Ecto neural progenitor cell (in vitro differentiated cells): ENCODE measurements at places on chromosomes 3 and 15.

GRCh38 chr3:16203031-16203430 lies 28.6 kb downstream of the GALNT15 start:
- no peak for DNase-seq

DNA sequence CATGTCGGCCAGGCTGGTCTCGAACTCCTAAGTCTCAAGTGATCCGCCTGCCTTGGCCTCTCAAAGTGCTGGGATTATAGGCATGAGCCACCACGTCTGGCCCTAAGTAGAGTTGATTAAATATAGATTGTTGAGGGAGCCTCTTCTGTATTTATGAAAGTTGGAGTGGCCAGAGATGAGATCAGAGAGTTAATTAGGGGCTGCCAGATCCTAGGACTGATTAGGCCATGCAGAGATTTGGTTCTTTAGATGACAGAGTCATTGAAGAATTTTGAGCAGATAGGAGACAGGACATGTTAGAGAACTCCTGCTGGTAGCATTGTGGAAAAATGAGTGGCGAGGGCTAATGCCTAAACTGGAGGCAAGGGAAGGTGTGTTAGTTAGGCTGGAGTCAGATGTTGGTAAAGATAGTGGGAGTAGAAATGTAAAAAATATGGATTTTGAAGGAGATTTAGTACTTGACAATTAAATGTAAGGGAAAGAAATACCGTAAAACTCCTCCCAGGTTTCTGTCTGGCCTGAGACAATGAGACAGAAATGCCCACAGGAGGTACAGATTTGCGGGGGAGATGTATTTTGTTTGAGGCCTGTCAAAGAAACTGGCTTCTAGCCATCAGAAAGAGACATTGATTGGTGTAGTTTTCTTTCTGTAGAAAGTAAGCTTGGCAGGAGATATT lies 23.4 kb downstream of the SACM1L start:
- DNase-seq: no peak

- DNase-seq: no peak
Measured at GRCh38 chr15:89469426-89470096, 26.8 kb downstream of the RHCG start.

DNA sequence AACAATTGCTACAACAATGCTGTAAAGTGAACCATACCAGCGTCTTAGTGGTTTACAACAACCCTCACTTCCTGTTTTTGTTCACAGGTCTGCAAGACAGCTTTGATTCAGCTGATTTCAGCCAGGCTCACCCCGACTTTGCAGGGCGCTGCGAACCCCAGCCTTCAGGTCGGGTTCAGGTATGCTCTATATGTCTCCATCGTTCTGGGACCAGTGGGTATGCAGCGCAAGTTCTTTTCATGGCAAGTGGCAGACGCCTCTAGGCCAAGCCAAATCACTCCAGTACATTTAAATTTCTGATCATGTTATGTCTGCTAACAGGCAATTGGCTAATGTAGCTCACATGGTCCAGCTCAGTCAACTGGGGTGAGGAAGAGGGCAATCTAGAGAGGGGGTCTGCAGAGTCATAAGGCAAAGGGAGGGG lies 52.4 kb upstream of the RGMA start:
- no peak for DNase-seq

DNA sequence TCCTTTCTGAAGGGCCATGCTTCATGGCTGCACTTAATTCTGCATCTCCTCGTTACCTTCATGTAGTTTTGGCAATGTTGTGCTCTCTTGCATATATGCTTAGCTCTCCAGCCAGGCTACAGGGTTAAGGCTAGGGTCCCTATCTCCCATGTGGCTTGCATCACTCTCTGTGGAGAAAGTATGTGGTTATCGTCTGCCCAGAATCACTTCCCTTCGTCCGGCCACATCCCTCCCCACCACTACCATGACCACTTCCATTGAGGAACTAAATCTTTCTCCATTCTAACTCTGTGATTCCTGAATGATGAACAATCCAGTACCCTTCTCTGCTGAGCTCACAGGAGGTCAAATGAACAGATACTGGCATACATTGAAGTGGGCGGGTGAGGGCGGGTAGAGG lies 34.0 kb downstream of the WWTR1 start:
- no peak for DNase-seq

- no peak for DNase-seq
Measured at GRCh38 chr15:38844736-38845135, 280.1 kb upstream of the RASGRP1 start.

GRCh38 chr3:194925614-194926013 lies 239.9 kb downstream of the FAM43A start:
- DNase-seq: no peak

GRCh38 chr15:47715856-47716445 lies 1.4 kb upstream of the SEMA6D start:
- DNase-seq: peak; percentile 47

GRCh38 chr3:89971329-89971728 lies 863.9 kb downstream of the EPHA3 start:
- DNase-seq: no peak

GRCh38 chr3:107241217-107241616 lies 136.0 kb upstream of the CCDC54 start:
- peak; percentile 56 for DNase-seq

DNA sequence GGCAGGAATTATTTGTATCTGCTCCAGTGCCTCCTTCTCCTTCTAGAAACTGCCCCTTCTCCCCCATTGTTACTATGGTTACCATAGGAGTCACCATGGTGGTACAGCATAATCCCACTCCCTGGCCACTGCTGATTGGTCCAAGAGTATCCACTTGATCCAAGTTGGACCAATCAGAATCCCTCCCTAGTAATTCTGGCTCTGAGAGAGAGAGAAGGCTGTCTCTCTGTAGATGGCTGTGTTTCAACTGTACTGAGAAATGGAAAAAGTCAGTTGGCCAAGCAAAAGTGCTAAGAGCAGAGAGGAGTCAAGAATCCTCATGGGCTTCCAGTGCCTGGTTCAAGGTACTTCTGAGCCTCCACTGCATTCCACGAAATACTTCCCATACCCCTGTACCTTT lies 120.6 kb upstream of the SPATA12 start:
- DNase-seq: no peak

- no peak for DNase-seq
Measured at GRCh38 chr3:187570776-187571175, 99.4 kb downstream of the SST start.

DNA sequence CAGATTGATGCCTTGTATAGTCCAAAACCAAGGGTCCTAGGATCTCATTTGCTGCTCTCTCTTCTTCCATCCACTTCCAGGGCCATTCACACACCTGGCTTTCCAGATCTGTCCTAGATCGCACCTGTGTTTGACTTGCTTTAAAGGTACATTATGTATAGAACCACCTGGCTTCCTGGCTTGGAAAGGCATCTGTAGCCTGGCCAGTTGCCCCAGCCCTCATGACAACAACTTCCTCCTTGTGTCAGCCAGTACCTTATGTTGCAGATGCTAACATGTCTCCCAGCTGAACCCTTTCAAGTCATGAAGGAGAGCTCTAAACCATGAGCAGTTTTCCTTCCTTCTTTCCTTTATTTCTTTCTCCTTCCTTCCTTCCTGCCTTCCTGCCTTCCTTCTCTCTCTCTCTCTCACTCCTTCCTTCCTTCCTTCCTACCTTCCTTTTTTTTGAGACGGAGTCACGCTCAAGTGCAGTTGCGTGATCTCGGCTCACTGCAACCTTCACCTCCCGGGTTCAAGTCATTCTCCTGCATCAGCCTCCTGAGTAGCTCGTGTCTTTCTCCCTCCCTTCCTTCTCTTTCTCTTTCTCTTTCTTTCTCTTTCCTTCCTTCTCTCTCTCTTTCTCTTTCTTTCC lies 2.5 kb upstream of the HTR3C start:
- DNase-seq: no peak

DNA sequence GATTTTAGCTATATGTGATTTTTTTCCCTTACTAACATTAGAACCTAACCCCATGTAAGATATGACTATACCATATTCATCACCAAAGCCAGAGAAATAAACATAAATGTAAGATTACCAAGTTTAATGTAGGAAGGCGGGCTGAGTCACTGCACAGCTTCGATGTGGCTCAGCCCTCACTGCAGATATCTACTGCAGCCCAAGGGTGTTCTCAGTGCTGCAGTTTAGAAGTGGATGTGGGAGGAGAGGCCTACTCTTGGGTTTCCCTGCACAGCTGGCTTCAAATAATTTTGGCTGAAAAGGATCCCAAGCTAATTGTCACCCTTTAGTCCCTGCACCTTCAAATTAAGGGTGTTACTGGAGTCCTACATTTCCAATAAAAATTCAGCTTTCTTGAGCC lies 9.3 kb downstream of the ARPP19 start:
- DNase-seq: no peak
